ENCODE measurements at places on chromosomes 6 and 20. TPM values are rescaled to one million over a fixed set of nuclear protein-coding genes. Genes with fewer than 3 reads are reported as not detected.

GRCh38 chr6:43189776-43190304 lies 7.8 kb downstream of the CUL9 start:
- no peak for DNase-seq

GRCh38 chr20:13644010-13644409 lies 5.3 kb upstream of the TASP1 start:
- DNase-seq = no peak

- DNase-seq = peak; percentile 55
Measured at GRCh38 chr20:10131732-10132345, 86.8 kb upstream of the SNAP25 start.

- DNase-seq = peak; percentile 73
Measured at GRCh38 chr6:44667226-44667625, 279.7 kb downstream of the CDC5L start.

DNA sequence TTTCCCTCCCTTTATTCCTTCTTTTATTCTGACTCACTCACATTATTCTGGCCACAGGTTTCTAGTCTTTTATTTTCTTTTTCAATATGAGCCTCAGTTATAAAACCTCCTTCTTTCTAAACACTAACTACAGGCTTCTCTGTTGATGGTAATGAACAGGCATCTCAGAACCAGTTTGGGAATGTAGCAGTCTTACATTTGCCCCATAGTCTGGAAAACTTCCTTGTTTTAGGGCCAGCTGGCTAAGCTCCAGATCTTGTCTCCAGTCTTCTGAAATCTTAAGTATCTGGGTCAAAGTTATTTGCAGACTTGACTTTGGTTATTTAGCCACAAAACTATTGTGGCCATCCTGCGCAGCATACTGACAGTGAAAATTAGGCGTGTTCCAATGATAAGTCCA lies 97.0 kb upstream of the MAN1A1 start:
- peak; percentile 70 for DNase-seq

DNA sequence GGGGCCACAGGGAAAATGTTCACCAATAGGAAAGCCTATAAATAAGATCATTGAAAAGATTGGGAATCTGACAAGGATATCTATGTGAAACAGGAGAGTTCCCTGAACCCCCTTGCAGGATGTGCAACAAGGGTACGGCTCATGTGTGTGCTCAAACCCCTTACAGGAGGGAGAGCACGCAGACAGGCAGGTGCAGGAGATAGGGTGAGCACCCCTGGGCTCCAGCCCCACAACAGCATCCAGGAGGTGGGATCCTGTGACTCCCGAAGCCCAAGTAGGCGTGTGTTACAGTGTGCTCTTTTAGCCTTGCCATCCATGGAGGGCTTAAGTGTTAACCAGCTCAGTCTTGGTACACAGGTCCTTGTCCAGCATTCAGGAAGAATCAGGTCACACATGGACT lies 204.2 kb downstream of the BMP7 start:
- DNase-seq = no peak

- DNase-seq = no peak
Measured at GRCh38 chr6:137734875-137735182, 132.2 kb upstream of the TNFAIP3 start.

DNA sequence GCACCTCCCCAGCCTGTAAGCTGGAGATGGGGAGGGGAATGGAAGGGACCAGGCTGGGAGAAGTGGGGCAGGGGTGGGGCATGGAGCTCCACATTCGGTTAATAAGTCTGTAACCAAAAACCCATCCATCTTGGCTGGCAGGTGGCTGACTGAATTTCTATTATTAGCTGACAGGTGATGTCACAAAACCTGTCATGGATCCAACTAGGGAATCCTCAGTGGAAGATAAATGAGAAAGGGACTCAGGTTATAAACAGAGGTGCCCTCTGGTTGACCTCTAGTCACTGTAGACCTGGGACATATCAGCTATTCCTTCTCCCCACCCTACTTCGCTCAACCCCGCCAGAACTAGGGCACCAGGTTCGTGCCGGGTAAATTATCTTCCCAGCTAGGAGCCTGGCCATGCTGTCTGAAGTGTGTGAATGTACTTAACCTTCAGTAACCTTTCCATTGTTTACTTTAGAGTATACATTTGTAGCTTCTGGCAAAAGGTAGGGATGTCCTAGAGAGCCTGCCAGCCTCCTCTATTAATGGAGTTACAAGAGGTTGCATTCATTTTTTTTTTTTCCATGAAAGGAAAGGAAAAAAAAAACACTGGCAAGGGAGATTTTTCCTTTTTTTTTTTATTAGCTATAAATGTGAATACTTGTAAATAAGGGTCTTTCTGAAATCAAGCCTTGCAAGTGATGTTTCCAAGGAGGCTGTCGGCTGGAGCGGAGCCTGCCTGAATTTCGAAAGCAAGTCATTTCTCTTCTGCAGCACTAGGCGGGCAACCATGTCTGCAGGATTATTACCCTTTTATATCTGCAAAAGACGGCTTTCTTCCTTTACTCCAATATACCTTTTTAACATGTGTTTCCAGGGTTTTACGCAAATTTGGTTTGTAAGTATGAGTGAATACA lies 135.9 kb downstream of the TMEM242 start:
- peak; percentile 85 for DNase-seq

DNA sequence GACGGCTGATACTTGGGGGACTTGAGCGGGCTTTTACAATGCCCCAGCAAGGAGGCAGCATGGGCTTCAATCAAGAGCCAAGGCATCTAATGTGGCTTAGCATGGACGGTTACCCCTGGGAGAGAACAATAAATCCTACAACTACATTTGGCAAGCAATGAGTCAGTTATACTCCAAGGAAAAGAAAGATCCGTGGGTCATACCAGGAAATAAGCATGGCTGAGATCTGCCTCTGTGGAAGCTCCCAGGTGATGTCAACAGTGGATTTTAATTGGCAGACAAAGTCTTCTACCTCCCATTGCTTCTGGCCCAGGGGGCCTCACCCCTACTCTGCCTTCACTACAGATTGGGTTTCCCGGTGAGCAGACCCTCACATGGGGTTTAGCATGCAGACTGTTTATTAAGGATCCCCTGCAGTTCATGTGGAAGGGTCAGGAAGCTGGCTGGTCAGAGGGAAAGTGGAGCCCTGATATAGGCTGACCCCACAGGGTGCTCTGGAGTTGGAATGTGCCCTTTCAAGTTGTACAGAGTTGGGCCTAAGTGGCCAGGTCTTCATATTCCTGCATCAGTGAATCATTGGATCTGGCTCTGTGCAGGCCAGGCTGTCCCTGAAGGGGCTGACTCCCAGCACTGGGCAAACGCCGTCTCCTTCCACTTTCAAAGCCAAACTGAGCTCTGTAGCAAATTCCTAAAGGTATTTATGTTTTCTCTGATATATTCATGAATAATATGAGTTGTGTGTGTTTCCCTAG lies 91.3 kb upstream of the GGTLC1 start:
- no peak for DNase-seq

DNA sequence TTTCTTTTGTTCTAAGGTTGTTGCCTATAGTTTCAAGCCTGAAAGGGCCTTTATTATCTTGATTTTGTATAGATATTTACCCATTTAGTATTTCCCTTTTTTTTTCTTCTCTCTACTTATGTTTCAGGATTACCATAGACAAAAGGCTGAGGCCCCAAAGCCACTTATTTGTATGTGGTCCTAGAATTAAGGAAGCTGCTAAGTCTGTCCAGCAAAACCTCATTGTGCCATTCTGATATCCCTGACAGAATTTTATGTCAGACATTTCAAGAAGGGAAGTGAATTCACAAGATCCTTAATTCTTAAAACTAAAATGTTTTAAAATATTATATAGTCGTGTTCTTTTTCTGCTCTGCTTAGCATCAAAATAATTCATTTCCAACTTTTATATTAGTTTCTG lies 6.9 kb downstream of the HAO1 start:
- no peak for DNase-seq

GRCh38 chr6:110307368-110307767 lies 50.8 kb downstream of the METTL24 start:
- no peak for DNase-seq

DNA sequence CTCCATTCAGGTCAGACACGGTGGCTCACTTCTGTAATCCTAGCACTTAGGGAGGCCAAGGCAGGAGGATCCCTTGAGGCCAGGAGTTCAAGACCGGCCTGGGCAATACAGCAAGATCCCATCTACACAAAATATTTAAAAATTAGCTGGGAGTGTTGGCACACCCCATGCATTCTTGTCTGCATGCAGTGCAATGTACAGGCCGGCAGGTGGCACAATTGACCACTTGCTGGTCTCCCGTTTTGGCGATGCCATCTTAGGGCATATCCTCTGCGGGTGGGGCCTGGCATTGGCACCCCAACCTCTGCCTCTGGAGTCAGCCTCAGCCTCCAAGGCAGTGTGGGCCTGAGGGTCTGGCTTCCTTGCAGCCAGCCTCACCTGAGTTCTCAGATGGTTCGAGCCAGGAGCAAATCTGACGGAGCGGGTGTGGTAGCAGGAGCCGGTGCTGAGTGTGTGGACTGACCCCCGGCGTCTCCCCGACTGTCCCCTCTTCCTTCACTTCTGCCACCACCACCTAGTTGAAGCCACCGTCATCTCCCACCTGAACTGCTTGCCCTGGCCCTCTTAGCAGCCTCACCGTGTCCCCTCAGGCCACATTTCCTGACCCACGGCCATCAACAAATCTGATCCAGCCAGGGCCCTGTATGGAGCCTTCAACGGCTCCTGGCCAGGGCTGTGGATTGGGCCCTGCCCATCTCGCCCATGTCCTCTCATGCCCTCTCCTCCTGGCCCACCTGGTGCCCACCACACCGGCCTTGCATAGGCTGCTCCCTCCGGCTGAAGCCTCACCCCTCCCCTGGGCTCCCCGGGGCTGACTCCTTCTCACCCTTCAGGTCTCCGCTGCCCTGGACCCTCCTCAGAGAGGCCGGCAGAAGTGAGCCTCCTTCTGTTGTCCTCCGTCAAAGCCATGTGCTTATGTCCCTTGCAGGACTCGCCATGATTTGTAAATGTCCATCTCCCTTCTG lies 44.0 kb downstream of the EFCAB8 start:
- DNase-seq = peak; percentile 42

- DNase-seq = peak; percentile 40
Measured at GRCh38 chr6:137351890-137352289, 132.7 kb upstream of the IFNGR1 start.

DNA sequence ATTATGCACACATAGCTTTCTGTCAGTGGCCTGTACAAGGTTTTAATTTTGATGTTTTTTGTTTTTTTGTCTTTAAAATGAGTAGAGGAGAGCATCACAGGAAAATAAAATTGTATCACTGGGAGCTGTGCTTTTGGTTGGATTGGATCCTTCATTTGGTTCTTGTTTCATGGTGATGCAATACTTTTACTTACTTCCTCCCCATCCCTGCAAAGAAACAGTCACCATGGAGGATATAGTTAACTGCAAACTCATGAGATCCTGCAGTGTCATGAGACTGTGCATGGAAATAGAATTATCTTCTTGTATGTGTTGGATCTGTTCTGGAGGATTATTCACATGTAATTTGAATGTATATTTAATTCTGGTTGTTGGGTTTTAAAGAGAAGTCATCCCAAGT lies 122.3 kb downstream of the JARID2 start:
- peak; percentile 65 for DNase-seq

DNA sequence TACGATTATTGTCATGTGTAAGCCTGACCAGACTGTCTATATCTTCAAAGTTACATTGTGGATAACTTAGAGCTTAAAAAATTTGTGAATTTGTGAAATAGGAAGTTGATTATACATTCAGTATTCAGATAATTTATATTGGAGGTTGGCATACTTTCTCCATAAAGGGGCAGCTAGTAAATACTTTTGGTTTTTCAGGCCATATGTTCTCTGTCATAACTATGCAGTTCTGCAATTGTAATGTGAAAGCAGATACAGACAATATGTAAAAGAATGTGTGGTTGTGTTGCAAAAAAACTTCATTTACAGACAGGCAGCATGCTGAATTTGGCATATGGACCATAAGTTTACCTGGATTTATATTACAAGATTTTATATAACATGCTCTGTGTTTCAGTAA lies 29.3 kb downstream of the HSF2 start:
- no peak for DNase-seq

MUC22 gene
- 0.12 TPM for polyA plus RNA-seq

TPBG gene
- 26.3 TPM for polyA plus RNA-seq

XKR7 gene
- 0.13 TPM for polyA plus RNA-seq

SNAI1 gene
- polyA plus RNA-seq = 14.0 TPM

OR2J3 gene
- polyA plus RNA-seq = not detected

CD24 gene
- 26.7 TPM for polyA plus RNA-seq

CLVS2 gene
- 0.63 TPM for polyA plus RNA-seq

TLDC2 gene
- 0.35 TPM for polyA plus RNA-seq

DOK5 gene
- polyA plus RNA-seq = 20.4 TPM

NCOA3 gene
- 15.4 TPM for polyA plus RNA-seq

STK35 gene
- polyA plus RNA-seq = 8.3 TPM
